ENCODE measurements at places on chromosomes 13 and 19.

DNA sequence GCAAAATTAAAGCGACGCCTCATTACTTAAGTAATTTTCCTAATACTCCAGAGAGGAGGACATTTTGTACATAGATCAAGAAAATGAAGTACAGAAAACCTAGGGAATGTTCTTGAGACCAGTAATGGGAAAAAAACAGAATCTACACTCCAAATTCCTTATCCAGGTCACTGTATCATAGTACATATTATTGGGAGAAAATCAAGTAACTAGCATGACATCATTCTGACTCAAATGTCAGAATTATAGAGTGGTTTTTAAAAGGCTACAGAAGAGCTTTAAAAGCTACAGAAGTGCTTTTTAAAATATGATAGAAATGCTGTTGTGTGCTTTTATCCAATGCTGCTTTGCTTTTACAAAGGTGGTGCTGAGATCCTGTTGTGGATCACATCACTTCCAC, 86.3 kb upstream of the SLC15A1 start:
- DNase-seq, result no peak

- peak; percentile 37 for DNase-seq
Measured at GRCh38 chr13:46389457-46390451, 2.7 kb upstream of the RUBCNL start.

- no peak for DNase-seq
Measured at GRCh38 chr19:38564981-38565690, 52.6 kb downstream of the MAP4K1 start.

DNA sequence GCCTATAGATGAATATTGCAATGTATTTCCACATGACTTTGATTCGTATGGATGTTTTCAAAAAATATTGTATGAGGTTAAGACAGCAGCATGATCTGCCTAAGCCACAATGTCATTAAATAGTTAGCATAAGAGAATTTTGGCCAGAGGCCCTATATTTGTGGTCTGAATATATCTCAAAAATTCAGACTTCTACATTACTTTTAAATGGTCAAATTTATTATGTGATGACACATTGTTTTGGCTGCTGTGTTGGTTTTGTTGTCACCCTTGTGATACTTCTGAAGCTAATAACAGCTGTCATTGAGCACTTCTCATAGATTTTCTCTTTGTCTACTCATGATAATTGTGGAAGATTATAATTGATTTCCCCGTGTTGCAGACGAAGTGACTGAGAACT, 288.2 kb downstream of the MYO16 start:
- DNase-seq, result no peak

- DNase-seq, result no peak
Measured at GRCh38 chr13:75704927-75705288, 68.8 kb downstream of the LMO7 start.

DNA sequence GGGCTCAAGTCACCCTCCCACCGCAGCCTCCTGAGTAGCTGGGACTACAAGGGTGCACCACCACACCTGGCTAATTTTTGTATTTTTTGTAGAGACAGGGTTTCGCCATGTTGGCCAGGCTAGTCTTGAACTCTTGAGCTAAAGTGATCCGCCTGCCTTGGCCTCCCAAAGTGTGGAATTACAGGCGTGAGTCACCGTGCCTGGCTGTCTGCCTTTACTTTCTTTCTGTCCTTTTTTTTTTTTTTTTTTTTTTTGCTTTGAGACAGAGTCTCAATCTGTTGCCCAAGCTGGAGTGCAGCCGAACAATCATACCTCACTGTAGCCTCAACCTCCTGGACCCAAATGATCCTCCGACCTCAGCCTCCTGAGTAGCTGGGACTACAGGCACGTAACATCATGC, 25.0 kb upstream of the OR1M1 start:
- DNase-seq, result no peak

DNA sequence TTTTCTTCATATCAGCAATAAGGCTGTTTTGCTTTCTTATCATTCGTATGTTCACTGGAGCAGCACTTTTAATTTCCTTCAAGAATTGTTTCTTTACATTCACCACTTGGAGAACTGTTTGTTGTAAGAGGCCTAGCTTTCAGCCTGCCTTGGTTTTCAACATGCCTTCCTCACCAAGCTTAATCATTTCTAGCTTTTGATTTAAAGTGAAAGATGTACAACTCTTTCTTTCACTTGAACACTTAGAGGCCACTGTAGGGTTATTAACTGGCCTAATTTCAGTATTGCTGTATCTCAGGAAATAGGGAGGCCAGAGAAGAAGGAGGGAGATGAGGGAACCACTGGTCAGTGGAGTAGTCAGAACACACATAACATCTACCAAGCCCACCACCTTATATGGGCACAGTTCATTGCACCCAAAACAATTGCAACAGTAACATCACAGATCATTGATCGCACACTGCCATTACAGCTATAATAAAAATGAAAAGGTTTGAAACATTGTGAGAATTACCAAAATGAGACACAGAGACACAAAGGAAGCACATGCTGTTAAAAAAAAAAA, 181.4 kb upstream of the TUBA3C start:
- no peak for DNase-seq

DNA sequence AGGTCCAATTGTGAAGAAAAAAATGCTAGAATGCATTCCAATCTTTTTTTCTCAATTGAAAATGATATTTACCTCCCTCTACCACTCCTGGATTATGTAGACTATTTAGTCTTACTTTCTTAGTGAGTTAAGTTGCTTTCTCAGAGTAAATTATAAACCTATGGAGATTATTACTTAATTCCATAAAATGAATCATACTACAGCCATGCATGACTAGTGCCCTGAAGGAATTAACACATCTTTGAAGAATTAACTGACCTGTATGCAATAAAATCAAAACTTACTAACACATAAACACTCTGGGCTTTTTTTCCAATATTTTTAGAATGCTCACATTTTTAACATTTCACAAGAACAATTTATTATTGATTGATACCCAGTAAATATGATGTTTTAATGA, 379.4 kb upstream of the DACH1 start:
- no peak for DNase-seq

DNA sequence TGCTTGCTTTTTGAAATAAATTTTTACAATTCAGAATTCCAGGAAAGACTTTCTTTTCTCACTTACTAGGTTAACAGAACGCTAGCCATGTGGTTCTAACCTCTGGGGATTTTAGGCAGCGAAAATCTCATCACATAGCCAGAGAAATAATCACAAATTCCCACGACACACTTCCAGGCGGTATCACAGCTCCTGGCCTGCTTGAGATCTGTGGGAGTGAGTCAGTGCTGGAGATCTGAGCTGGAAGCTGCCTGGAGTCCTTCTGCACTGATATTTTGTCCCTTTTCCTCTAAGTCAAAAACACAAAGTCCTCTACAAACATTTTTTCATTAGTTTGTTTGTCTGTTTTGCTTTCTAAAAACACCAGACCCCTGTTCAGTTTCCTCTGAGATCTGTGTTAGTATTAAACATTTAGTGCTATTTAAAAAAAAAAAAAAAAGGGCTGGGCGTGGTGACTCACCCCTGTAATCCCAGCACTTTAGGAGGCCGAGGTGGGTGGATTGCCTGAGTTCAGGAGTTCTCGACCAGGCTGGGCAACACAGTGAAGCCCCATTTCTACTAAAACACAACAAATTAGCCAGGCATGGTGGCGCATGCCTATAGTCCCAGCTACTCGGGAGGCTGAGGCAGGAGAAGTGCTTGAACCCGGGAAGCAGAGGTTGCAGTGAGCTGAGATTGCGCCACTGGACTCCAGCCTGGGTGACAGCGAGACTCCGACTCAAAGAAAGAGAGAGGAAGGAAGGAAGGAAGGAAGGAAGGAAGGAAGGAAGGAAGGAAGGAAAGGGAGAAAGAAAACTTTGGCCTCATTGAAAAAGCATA, 12.2 kb upstream of the UBE2L5 start:
- no peak for DNase-seq

GRCh38 chr13:44918326-44919103, 70.8 kb downstream of the NUFIP1 start:
- DNase-seq, result peak; percentile 71

DNA sequence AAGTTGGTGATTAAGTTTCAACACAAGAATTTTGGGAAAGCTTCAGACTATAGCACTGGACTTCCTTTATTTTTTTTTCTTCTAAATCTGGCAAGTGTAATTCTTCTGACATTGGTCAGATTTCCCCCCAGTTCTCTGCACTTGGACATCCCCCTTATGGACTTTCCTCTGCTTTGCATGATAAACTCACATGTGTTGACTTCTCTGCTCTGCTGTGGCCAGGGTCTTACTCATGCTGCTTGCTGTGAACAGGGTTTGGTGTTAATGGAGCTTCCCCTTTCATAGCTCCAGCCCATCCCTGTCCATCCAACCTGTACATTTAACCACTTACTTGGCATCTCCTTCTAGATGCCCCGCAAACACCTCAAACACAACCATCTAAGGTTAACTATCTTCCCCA, 70.5 kb upstream of the SPATA13 start:
- no peak for DNase-seq

- no peak for DNase-seq
Measured at GRCh38 chr13:74084375-74084935, 49.7 kb downstream of the KLF12 start.

DNA sequence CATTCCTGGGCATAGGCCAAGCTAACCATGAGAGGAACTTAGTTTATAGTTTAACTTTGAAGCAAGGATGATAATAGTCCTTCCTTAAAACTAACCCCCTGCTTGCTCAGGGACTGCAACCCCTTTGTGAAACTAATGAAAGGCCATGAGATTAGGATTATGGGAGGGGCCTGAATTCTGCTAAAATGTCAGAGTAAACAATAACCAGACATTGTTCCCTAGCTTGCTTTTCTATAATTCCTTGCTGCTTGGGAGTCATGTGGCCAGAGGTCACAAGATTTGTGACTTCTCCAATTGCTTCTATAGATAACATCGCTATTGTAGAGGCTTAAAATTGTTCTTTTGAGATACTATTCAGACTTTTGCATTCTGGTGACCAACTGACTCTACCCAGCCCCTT, 634.0 kb downstream of the TBC1D4 start:
- DNase-seq, result no peak

DNA sequence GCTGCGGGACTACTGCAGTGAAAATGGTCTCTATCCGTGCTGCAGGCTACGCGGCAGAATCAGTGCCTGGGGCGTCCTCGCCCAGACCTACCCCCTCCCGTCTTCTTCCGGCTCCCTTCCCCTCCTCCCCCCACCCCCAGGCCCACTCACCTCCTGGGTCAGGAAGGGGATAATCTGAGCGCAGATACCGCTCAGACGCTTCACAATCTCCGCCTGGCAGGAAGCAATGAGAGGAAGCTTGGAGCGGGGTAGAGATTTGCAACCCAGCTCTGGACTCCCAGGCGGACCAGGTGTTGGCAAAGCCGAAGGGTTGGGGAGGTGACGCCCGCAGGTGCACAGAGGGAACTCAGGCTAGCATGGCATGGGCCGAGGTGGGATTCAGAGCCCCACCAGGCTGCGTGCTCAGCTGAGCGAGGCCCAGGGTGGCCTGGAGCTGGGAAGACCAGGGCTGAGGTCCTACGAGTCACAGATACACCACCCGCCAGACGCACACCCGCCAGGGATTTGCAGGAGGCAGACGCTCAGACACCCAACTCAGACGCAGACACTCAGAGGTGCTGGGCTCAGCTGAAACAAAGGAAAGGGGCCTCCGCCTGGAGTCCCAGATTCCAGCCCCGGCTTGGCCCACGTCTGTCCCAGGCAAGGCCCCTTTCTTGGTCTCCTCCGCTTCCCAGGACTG, 4.1 kb downstream of the TLE2 start:
- no peak for DNase-seq

- no peak for DNase-seq
Measured at GRCh38 chr13:85816413-85816812, 17.2 kb upstream of the SLITRK6 start.

GRCh38 chr13:26653310-26653709, 95.8 kb downstream of the WASF3 start:
- no peak for DNase-seq

- DNase-seq, result no peak
Measured at GRCh38 chr13:27919934-27920676, at the start of gene PDX1. Gene PDX1 (plus strand): TSS chr13:27920000. CDS start chr13:27920139, 139 bp downstream.

- no peak for DNase-seq
Measured at GRCh38 chr19:48807590-48808308, 3.1 kb downstream of the BCAT2 start.

GRCh38 chr19:57887195-57887941, 1.5 kb downstream of the ZNF814 start:
- DNase-seq, result no peak

- DNase-seq, result no peak
Measured at GRCh38 chr13:113937073-113937472, 36.8 kb downstream of the C13orf46 start.

- DNase-seq, result no peak
Measured at GRCh38 chr13:45925151-45925550, 73.6 kb upstream of the SIAH3 start.

DNA sequence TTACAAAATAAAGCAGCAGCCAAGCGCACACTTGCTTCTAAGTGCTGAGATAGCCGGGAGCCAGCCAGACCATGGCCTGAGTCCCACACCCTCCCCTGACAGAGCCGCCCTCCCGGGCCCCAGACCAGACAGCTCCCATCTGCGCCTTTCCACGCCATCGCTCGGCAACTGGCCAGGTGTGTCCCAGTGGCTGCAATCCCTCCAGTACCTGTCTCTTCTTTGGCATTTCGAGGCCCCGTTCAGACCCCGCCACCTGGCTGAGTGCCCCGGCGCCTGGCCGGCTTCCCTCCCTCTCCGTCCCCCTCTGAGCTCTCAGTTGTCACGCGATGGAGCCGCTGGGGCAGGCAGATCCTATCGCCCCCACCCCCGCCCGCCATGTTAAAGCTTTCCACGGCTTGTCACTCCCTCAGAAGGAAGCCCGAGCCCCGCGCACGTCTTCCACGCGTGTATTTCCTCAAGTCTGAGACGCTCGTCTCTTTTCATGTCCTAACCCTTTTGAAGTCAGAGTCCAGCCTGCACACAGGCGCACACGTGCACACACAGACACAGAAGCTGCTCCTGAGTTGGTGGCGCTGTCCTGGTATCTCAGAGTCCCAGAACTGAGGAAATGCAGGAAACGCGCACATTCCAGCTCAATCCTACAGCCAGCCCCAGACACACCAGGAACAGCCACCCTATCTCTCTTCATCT, 7.9 kb downstream of the MLLT1 start:
- no peak for DNase-seq

DNA sequence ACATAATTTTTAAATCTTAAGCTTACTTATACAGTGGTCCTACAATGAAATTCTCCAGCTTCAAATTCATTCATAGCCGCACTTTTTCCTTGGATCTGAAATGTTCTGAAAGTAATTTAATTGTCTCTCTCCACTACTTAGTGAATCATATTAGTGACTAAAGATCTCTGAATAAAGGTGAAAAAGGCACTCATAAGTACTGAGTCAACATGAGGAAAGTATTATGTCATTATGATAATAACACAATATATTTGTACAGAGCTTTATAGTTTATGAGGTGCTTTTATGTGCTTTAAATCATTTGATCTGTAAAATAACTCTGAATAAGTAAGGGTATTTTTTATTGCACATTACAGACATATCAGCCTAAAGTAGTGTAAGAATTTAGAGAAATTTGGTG, 628.2 kb upstream of the SLITRK5 start:
- no peak for DNase-seq

DNA sequence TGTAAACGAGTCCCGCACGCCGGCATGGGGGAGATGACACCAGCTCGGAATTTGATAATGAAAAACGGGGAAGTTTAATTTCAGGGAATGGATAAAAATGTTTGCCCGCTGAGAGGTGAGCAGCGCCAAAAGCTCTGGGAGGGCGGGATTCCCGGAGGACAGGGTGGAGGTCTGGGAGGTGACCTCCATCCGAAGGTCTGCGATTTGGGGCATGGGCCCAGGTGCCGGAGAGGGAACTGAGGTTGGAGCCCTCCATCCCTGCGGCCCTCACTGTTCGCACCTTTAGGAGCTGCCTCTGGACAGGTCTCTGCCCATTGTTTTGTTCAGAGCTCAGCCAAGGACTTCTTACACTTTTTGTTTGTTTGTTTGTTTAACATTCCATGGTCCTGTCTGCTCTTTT, 129.8 kb downstream of the URI1 start:
- DNase-seq, result no peak

Measured in CD8-positive, alpha-beta T cell (primary cell).